Neural crest cell (in vitro differentiated cells): ENCODE measurements at places on chromosomes 1 and 21.

DNA sequence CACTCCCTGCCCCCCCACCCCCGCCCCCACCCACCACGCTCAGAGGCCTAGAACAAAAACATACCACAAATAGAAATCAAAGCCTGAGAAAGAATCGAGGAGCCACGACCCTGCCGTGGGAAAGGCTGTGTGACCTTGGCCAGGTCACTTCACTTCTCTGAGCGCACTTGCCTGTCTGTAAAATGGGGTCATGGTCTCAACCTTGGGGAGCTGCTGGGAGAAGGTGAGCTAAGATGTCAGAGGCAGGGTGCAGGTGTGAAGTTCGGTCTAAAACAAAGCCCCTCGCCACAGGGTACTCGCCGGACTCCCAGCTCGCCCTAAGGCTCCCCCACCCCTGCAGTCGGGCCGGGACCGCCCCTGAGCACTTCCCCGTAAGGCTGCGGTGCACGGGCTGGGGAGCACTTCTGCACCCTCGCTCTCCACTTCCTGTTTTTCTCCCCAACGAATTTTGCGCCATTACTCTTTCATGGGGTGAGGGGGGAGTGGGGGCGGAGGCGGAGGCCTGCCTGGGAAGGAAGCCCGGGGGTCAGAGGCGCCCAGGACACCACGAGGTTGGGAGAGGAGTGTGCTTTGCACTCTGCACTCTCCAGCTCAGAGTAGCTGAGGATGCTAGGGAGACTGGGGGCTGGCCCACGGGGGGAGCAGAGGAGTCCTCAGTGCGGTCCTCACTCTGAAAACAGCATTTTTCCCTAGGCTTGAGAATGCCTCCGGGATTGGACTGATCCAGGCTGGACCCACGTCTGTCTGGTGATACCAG, 21.9 kb upstream of the PIK3CD start:
- H3K27me3 ChIP-seq: peaks cover 10% of the 10 kb centered on the region
- no peaks in the 10 kb centered on the region for H3K36me3 ChIP-seq
- H3K4me1 ChIP-seq: peaks cover 8% of the 10 kb centered on the region
- no peak overlapping the region for H3K27ac ChIP-seq
- DNase-seq: no peak

GRCh38 chr21:41775149-41775472, 8.3 kb upstream of the RIPK4 start:
- peaks cover 72% of the 10 kb centered on the region for H3K27me3 ChIP-seq
- H3K4me3 ChIP-seq: no peak overlapping the region
- peaks cover 9% of the 10 kb centered on the region for H3K4me1 ChIP-seq
- no peaks in the 10 kb centered on the region for H3K36me3 ChIP-seq
- DNase-seq: no peak

- H3K27me3 ChIP-seq: no peaks in the 10 kb centered on the region
- no peaks in the 10 kb centered on the region for H3K4me1 ChIP-seq
- no peak for DNase-seq
Observed at GRCh38 chr1:13536571-13536970, 22.8 kb upstream of the LRRC38 start.

- no peaks in the 10 kb centered on the region for H3K36me3 ChIP-seq
- no peaks in the 10 kb centered on the region for H3K27me3 ChIP-seq
- no peak overlapping the region for H3K27ac ChIP-seq
- peaks cover 18% of the 10 kb centered on the region for H3K4me1 ChIP-seq
Observed at GRCh38 chr1:12040457-12041051, 21.3 kb downstream of the MIIP start.

DNA sequence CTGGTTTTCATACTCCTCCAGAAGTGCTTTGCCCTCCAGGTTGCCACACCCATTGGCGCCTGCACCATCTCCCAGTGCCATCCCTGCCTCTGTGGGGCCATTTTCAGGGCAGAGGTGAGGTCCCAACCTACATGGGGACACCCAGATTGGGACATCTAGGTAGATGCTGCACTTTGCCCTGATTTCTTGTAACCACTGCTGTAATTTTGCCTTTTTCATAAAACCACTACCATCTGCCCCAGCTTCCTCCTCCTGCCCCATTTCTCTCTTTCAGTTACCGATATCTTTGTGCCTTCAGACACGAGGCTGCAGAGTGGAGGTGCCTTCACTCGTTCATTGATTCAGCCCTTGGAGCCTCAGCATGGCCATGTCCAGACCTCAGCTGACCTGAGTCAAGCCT, 21.4 kb downstream of the FAAH start:
- H3K36me3 ChIP-seq: peaks cover 2% of the 10 kb centered on the region
- peaks cover 2% of the 10 kb centered on the region for H3K27me3 ChIP-seq
- peak overlapping the region; percentile 88 for H3K27ac ChIP-seq
- no peak for DNase-seq
- peaks cover 4% of the 10 kb centered on the region for H3K4me1 ChIP-seq

DNA sequence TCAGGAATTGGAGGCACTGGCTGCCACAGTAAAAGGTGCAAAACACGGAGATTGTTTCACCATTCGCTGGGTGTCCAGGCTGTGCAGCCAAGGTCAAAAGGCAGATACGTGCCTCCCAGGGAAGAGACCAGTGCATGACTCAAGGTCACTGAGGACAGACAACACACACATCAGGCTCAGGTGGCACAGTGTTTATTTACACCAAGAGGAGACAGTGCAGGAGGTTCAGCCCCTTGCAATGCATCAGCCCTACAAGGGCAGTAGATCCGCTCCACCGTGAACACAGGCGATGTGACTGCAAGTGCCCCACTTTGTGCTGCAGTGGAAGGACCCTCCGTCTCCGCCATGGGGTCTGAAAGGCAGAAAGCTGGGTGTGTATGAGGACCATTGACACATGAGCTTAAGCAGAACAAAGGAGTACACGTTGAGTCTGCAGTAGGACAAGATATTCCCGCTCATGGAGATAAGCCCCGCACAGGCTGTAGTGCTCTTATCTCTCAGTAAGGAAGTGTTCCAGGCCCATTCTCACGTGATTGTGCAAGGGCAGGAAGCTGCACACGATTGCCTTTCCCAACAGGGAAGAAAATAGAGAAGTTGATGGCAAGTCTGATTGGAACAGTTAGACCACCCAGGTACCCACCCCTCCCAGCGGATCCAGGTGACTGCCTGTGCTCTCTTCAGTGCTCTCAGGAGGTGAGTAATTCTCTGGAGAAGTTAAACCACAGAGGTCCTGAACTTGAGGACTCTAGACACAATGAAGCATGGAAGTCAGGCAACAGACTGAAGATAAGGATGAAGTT, 37.5 kb upstream of the QSOX1 start:
- H3K4me3 ChIP-seq: no peak overlapping the region
- no peak overlapping the region for H3K27ac ChIP-seq
- H3K36me3 ChIP-seq: peaks cover 6% of the 10 kb centered on the region
- H3K4me1 ChIP-seq: no peaks in the 10 kb centered on the region
- DNase-seq: no peak
- H3K27me3 ChIP-seq: no peaks in the 10 kb centered on the region

- DNase-seq: no peak
- H3K27ac ChIP-seq: no peak overlapping the region
- no peaks in the 10 kb centered on the region for H3K36me3 ChIP-seq
- H3K4me1 ChIP-seq: no peaks in the 10 kb centered on the region
Observed at GRCh38 chr1:153505576-153505975, 30.2 kb downstream of the S100A6 start.

- no peaks in the 10 kb centered on the region for H3K36me3 ChIP-seq
- H3K4me1 ChIP-seq: peaks cover 16% of the 10 kb centered on the region
- H3K27me3 ChIP-seq: no peaks in the 10 kb centered on the region
- H3K4me3 ChIP-seq: no peak overlapping the region
Observed at GRCh38 chr1:179077396-179077795, 4.5 kb upstream of the TOR3A start.

GRCh38 chr1:151237678-151238466, 16.7 kb upstream of the PSMD4 start:
- peaks cover 27% of the 10 kb centered on the region for H3K36me3 ChIP-seq
- DNase-seq: no peak
- H3K27me3 ChIP-seq: no peaks in the 10 kb centered on the region
- H3K4me3 ChIP-seq: no peak overlapping the region
- H3K4me1 ChIP-seq: no peaks in the 10 kb centered on the region
- H3K27ac ChIP-seq: no peak overlapping the region

- H3K27ac ChIP-seq: no peak overlapping the region
- no peaks in the 10 kb centered on the region for H3K36me3 ChIP-seq
- H3K4me3 ChIP-seq: no peak overlapping the region
Observed at GRCh38 chr1:51070011-51070410, 32.0 kb upstream of the C1orf185 start.

GRCh38 chr21:45317398-45318145, 29.9 kb upstream of the POFUT2 start:
- H3K27me3 ChIP-seq: no peaks in the 10 kb centered on the region
- no peak for DNase-seq
- no peaks in the 10 kb centered on the region for H3K36me3 ChIP-seq
- H3K27ac ChIP-seq: peak overlapping the region; percentile 83
- H3K4me1 ChIP-seq: peaks cover 22% of the 10 kb centered on the region
- no peak overlapping the region for H3K4me3 ChIP-seq

DNA sequence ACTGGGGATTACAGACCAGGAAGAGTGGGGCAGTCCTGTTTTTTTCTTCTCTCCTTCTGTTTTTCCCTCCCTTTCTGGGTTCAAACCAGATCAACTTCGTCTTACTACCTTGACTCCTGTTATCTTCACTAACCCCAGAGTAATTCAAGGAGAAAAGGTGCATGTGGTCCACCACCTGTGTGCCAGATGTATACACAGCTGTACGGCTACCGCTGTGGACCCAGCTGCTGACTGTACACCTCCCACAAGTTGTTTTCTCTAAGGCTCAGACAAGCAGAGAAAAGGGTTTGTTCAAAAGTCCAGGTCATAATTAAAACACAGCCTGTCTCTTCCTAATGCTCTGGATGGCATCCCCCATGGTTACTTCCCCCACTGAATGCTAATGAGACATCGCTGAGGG, 102.1 kb downstream of the LMX1A start:
- H3K4me1 ChIP-seq: no peaks in the 10 kb centered on the region
- no peak overlapping the region for H3K4me3 ChIP-seq
- no peak for DNase-seq
- no peak overlapping the region for H3K27ac ChIP-seq
- H3K27me3 ChIP-seq: peaks cover 54% of the 10 kb centered on the region

- no peaks in the 10 kb centered on the region for H3K27me3 ChIP-seq
- no peak overlapping the region for H3K4me3 ChIP-seq
- H3K27ac ChIP-seq: no peak overlapping the region
- H3K4me1 ChIP-seq: no peaks in the 10 kb centered on the region
- no peak for DNase-seq
Observed at GRCh38 chr21:18368205-18368604, 35.4 kb downstream of the TMPRSS15 start.

DNA sequence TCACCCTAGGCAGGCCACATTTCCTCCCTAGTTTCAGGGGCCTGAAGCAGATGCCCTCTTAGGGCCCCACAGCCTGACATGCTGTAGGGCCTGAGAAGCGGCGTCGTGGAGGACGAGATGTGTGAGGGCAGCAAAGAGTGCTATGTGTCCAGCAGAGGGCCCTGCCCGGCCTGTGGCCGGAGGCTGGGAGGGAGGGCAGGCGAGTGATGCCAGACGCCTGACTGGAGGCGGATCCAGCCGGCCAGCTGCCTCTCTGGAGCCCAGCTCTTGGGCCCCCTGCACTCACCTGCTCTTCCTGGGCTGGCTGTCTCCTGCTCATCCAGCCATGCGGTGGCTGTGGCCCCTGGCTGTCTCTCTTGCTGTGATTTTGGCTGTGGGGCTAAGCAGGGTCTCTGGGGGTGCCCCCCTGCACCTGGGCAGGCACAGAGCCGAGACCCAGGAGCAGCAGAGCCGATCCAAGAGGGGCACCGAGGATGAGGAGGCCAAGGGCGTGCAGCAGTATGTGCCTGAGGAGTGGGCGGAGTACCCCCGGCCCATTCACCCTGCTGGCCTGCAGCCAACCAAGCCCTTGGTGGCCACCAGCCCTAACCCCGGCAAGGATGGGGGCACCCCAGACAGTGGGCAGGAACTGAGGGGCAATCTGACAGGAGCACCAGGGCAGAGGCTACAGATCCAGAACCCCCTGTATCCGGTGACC, at the start of gene GPR37L1:
TSS of gene GPR37L1 (plus strand) at position 279 of the 697 bp plus-strand sequence. CDS start at position 326, 47 bp downstream.
- no peaks in the 10 kb centered on the region for H3K4me1 ChIP-seq
- peaks cover 4% of the 10 kb centered on the region for H3K27me3 ChIP-seq
- no peaks in the 10 kb centered on the region for H3K36me3 ChIP-seq
- no peak within 1 kb of the TSS for H3K27ac ChIP-seq

DNA sequence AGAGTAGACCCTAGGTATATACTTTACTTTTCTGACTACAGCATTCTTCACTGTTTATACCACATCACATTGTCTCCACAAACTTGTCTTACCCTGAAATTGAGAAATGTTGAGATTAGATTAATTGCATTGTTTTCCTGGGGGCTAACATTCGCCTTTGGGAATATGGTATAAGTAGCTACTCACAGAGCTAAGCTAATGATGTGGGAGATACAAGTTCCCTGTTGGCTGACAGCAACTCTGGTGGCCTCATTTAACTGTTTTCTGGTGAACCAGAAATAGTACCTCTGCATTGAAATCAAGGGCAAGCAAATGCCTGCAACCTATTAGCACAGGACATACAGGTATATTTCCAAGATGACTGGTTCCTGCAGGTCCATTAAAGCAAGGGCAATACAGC, 13.2 kb upstream of the VCAM1 start:
- no peak overlapping the region for H3K27ac ChIP-seq
- no peak overlapping the region for H3K4me3 ChIP-seq
- H3K4me1 ChIP-seq: peaks cover 9% of the 10 kb centered on the region
- H3K36me3 ChIP-seq: no peaks in the 10 kb centered on the region
- no peak for DNase-seq
- H3K27me3 ChIP-seq: no peaks in the 10 kb centered on the region

DNA sequence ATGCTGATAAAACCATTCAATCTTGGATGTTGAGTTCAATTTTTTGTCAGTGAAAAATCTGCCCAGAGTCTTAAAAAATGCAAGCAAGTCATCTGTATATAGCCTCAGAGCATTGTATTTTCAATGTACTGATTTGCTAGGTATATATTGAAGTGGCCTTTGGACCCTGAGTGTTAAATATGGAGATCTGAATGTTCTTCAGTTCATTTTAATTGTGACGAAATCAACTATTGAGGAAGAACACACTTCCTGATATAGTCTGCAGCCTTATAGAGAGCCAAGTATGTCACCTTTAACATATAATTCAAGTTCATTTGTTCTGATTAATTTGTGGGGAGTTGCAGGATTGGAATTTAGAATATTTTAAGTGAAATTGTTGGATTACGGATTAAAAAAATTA, 128.1 kb downstream of the ST6GALNAC3 start:
- peaks cover 2% of the 10 kb centered on the region for H3K36me3 ChIP-seq
- no peak overlapping the region for H3K4me3 ChIP-seq
- H3K27ac ChIP-seq: no peak overlapping the region
- DNase-seq: no peak
